Epithelial cell of esophagus (primary cell): ENCODE measurements at places on chromosomes 5 and 9.
A peak's percentile ranks its signal among the peaks of the same experiment; 100 is the strongest.

DNA sequence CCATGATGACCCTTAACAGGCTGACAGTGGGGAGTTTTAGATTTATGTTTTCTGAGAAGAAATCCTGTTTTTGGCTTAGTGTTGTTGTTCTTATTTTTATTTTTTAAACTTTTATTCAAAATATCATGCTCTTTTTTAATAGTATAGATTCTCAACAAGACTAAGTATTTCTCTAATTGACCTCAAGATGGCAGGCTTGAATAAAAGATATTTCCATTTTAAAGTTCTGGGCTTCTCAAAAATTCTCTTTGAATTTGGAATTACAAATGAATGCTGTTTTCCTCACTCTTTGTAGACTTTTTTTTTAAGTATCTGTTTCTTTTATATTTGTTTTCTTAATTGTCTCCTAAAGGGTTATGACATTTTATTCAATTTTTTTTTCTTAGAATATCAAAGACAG, 50.0 kb upstream of the SH3GL2 start:
- peak; percentile 14 for DNase-seq

- DNase-seq, result no peak
Observed at GRCh38 chr5:1795931-1796330, 3.7 kb downstream of the MRPL36 start.

GRCh38 chr5:107590686-107591085, 80.1 kb downstream of the EFNA5 start:
- DNase-seq, result no peak

GRCh38 chr5:169416583-169417196, 115.8 kb upstream of the SLIT3 start:
- peak; percentile 8 for DNase-seq

GRCh38 chr9:75087289-75087823, 599 bp downstream of the NMRK1 start:
- peak; percentile 59 for DNase-seq

GRCh38 chr5:2238732-2239131, 356.0 kb upstream of the IRX4 start:
- no peak for DNase-seq

- peak; percentile 37 for DNase-seq
Observed at GRCh38 chr9:5375790-5376477, 36.3 kb upstream of the RLN1 start.

- no peak for DNase-seq
Observed at GRCh38 chr5:103016167-103016566, 103.8 kb downstream of the GIN1 start.

- peak; percentile 98 for DNase-seq
Observed at GRCh38 chr5:39100851-39101396, 26.7 kb upstream of the RICTOR start.
